ENCODE measurements at places on chromosomes 2 and 18.

DNA sequence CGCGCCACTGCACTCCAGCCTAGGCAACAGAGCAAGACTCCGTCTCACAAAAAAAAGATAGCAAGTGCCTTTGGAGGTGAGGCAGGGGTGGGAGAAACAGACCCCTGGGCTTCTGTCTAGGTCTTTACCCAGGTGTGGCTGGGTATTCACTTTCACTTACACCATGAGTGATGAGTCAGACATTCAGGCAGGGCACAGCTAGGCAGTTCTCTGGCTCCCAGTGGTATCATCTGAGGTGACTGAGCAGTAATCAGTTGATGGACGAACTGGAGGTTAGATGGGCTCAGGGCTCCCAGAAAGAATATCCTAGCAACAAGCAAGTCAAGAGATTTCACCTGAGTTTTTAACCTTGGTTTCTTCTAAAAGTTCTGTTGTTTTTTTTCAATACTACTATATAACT is 107.0 kb upstream of the RAB6C start:
- DNase-seq: no peak

DNA sequence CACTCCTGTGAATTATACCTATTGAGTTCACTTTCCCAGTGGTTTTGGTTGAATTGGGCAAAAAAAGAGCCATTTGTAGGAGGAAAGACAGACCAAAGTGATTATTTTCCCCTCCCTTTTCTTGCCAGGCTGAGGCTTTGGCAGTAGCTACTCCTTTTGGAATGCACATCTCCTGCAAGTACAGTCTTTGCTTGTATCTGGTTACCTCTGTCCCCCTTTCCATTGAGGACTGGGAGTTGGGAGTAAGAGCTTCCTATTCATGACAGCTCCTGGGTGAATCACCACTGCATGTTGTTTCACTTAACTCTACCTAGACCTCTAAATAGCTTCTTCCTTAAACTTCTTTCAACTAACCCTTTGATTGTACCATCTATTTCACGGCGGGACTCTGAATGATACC is 695.3 kb upstream of the ZNF804A start:
- DNase-seq: no peak

DNA sequence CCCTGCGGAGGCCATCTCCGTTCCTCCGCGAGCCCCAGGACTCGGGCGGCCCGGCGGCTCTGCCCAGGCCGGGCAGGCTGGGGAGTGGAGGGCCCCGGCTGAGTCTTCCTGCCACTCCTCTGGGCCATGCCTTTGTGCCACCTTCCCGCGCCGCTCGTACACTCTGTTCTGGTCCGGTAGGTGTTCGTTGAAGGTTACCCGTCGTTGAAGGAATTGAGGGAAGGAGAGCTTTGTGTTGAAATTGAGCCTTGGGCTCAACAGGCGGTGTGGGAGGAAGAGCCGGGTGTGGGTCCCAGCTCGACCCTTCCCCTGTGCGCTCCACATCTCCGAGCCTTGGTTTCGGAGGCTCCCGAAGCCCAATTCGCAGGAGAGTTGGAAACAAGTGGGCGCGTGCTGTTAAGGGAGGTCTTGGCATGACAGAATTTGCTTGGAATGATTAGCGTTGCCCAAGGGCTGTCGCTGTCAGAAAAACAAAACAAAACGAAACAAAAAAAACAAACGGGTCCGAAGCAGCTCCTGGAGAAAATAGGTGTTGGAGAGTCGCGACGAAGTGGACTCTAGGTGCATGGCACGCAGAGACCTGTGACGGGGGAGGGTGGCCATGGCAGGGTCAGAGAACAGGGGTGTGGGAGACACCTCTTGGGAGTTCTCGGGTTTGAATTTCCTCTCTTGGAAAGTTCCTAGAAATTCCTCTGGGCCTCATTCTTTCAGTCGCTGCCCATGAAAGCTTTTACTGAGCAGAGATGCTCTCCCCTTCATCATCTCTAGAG is 1.2 kb upstream of the MZT2A start:
- no peak for DNase-seq

DNA sequence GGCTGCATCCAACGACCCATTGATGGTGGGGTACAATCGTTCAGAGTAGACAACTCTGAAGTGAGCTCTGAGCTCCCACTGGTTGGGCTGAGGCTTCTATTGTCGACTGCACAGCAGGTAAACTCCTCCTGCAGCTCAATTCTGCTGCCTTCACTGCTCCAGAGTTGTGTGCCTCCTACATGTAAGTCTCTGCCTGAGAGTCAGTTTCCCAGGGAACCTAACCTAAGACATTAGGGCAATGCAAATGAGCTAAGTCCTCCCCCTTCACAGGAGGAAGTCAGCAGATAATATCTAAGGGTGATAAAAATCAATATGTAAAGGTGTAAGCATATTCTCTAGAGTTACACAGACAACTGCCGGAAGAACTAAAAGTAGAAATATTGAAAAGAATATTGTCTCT is 22.5 kb upstream of the ACYP2 start:
- no peak for DNase-seq

GRCh38 chr18:37176621-37176934 is 347.7 kb downstream of the KIAA1328 start:
- no peak for DNase-seq

- no peak for DNase-seq
Observed at GRCh38 chr18:46398625-46399024, 258.4 kb downstream of the LOXHD1 start.

DNA sequence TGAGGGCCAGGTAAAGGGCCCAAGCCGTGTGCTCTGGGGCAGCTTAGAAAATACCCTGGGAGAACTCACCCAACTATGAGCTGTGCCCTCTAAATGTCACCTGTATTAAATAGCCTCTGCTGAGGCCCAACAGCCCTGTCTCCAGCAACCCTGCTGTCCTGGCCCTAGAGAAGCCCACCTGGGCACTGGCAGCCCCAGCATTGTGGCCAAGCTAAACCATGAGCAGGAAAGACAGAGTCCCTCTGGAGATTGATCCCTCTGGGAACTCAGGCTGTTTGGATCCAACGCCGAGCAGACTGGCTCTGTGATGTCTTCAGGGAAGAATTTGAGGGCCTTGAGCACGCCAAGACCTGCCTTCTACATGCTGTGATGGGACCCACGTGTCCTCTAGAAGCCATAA is 126.5 kb downstream of the TTC32 start:
- DNase-seq: no peak

DNA sequence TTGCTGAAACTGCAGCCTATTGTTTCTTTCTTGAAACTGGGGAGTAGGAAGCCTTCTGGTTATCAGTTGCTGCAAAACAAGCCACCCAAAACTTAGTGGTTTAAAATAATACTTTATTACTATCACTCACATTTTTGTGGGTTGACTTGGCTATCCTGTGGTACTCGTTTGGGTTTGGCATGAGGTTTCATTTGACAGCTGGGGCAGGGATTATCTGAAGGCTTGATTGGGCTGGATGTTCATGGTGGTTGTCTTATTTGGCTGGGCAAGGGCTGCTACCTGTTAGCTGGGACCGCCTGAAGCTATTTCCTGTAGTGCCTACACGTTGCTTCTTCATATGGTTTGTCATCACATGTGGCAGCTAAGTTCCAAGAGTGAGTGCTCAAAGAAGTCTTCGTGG is 122.3 kb downstream of the PLCL1 start:
- no peak for DNase-seq

GRCh38 chr2:233758849-233759248 is 1.2 kb upstream of the UGT1A1 start:
- DNase-seq: no peak

DNA sequence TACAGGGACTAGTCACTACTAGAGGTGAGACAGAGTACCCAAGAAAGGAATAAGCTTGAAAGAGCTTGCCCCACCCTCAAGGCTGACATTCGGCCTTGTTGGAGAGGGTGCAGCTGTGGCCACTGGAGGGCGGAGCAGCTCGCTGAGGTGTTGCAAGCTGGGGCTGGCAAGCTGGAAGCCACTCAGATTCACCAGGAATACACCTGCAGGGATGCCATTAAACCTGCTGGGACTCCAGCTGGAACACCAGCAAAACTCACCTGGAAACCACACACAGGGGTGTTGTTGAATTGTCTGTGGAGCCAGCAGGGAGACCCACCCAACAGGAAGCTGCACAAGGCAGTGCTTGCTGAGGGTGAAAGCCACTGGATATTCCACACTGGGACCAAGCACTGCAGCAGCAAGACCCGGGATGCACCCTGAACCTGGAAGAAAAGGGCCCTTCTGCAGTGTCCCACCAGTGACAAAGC is 26.1 kb downstream of the KCTD18 start:
- DNase-seq: peak; percentile 55

- peak; percentile 10 for DNase-seq
Observed at GRCh38 chr2:104897515-104898184, 43.7 kb downstream of the POU3F3 start.

GRCh38 chr18:75483662-75484061 is 56.2 kb upstream of the SMIM21 start:
- DNase-seq: no peak

DNA sequence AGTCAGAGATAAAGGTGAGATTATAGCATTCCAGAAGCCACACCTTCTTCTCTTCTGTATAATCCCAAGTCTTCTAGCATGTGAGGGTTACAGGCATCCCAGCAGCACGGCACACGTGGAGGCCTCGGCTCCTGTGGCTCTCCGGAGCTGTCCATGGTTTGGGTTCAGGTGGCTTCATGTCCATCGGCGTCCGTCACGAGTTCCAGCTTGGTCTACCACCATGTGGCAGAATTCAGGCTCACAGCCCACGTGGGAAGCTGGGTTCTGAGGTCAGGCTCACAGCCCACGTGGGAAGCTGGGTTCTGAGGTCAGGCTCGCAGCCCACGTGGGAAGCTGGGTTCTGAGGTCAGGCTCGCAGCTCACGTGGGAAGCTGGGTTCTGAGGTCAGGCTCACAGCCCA is 378.3 kb upstream of the SALL3 start:
- no peak for DNase-seq

DNA sequence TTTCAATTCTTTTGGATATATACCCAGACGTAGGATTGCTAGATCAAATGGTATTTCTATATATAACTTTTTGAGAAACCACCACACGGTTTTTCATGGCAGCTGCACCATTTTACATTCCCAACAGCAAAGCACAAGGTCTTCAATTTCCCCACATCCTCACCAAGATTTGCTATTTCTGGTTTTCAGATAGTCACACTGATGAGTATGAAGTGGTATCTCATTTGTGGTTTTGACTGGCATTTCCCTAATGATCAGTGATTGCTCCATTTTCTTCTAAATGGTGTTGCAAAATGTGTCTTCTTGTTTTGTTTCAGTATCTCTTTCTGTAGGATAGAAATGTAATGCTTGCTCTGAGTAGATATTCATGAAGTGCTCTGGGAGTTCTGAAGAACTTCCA is 52.0 kb downstream of the ANKRD44 start:
- DNase-seq: no peak

GRCh38 chr2:67694445-67694844 is 297.3 kb downstream of the ETAA1 start:
- no peak for DNase-seq

DNA sequence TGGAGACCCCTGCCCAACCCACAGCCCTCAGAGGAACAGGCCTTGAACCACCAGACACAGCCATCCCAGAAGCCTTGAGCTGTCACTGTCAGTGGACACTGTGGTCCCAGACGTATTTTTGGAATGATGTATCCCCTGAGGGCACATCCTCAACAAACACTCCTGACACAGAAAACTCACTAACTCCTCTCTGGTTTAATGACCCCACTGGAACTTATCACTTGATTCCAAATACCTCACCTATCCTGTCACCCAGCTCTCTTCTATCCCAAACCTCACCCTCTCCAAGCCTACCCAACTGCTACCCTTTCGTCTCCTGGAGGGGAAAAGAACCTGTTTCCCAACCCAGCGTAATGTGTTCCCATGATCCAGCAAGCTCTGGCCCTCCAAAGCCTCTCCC is 111.6 kb downstream of the MREG start:
- DNase-seq: no peak

GRCh38 chr2:239322416-239323086 is 78.3 kb downstream of the HDAC4 start:
- DNase-seq: no peak

- DNase-seq: no peak
Observed at GRCh38 chr2:8022908-8023640, 658.8 kb upstream of the ID2 start.

GRCh38 chr18:5879479-5879882 is 15.8 kb downstream of the TMEM200C start:
- peak; percentile 36 for DNase-seq

DNA sequence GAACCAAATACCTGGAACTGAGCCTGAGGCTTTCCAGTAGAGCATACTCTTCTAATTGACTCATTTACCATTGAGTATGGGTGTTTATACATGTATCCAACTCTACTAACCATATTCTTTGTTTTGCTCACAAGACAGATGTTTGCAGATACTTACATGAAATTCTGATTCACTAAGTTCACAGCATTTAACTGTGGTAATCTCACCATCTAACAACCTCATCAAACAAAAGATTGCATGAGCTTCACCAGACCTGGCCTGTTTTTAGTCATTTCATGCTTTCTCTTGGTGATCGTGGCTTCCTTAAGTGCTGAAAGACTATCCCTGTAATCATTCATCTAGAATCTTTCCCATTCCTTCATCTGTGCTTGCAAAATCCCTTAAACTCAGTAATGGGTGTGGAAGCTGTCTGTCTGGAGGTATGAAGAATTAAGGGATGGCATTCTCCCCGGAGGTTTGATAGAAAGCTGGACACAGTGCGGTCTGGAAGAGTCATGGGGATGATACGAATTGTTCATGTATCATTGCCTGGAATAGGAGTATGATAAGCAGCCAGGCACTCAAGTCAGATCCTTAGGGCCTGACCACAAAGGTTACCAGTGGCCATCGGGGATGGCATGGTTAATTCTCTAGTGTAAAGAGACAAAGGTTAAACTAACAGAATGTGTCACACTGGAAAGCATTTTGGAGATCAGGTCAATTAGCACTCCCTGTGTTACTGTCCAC is 42.0 kb upstream of the IL1R1 start:
- no peak for DNase-seq

DNA sequence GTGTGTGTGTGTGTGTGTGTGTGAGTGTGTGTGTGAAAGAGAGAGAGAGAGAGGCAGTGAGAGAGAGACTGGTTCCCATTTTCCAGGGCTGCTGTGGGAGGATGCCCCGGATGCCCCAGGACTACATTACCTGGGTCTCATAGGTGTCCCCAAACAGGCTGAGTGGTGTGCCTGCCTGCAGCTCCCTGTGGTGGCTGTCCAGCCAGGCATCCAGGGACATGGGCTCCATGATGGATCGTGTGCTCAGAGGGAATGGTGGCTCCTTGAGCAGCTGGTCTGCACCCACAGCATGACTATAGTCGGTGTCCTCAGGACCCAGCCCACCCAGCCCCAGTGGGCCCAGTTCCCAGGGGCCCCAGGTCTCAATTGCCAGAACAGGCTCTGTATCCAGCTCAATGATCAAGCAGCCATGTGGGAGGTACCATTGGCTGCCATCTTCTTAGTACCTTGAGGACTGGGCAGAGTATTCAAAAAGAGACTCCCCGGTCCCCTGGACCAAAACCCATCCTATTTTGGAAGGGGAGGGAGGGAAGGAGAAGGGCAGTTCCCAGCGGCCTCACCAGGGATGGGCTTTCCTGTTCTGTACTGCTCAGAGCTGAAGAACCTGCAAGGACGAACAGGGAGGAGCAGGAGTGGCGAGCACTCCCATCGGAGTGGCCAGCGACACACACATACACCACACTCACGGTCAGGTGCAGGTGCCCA is 5.8 kb upstream of the OXER1 start:
- no peak for DNase-seq

- DNase-seq: no peak
Observed at GRCh38 chr2:238168196-238169047, 9.7 kb downstream of the ERFE start.
